ENCODE measurements at places on chromosomes 7 and 10.

- DNase-seq: no peak
Observed at GRCh38 chr10:15865304-15865703, 5.0 kb upstream of the MINDY3 start.

DNA sequence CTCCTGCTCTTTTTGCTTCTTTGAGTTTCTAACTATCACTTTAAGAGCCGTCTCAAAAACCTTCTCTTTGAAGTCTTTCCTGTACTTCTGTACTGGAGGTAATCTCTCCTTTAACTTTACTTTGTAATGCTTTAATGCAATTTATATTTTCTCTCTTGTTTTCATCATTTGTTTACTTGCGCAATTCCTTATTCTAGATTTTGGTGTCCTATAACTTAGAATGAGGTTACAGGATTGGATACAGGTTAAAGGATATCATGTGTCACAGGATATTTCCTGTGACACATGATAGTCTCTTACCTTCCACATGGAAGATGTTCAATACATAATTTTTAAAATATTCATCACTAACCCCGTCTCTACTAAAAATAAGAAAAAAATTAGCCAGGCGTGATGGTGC is 42.4 kb upstream of the CPN1 start:
- no peak for DNase-seq

- DNase-seq: no peak
Observed at GRCh38 chr10:27413387-27413786, 90.7 kb upstream of the RAB18 start.

GRCh38 chr7:104973227-104973626 is 40.8 kb upstream of the KMT2E start:
- no peak for DNase-seq

DNA sequence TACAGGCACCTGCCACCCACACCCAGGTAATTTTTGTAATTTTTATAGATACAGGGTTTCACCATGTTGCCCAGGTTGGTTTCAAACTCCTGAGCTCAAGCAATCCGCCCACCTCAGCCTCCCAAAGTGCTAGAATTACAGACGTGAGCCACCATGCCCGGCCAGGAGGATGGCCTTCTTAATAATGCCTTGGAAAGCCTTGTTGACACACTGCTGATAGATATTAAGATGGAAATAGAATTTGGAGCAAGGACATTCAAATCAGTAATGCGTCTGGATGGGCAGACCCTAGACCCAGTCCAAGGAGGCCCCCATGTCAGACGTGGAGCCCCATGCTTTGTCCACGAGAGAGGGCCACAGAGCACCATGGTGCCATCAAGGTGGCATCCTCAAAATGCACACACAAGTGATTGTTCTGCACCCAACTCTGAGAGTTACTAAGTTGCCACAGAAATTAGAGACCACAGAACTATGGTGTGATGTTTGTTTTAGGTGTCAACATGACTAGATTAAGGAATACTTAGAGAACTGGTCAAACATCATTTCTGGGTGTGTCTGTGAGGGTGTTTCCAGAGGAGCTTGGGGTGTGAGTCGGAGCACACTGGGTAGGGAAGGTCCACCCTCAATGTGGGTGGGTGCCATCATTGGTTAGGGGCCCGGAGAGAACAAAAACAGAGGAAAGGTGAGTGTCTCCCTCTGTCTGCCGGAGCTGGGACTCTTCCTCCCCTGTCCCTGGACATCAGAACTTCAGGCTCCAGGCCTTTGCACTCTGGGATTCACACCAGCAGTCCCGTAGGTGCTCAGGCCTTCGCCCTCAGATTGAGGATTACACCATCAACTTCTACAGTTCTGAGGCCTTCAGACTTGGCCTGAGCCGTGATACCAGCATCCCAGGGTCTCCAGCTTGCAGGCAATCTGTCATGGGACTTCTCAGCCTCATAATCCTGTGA is 34.5 kb downstream of the EBF3 start:
- DNase-seq: no peak

DNA sequence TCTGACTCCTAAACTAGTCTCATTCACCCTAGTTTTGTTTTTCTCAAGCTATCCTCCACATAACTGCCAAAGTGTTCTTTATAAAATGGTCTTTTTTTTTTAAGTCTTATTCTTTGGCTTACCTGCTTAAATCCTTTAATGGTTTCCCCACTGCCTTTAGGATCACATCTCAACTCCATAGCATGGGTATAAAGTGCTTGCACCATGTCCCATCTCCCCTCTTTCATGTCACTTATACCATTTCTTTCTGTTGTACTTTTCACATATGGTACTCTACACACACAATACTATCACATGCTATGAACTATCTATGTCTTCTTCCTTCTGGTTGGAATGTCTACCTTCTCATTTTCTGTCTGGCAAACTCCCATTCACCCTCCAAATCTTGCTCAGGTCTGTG is 5.1 kb downstream of the MTPAP start:
- DNase-seq: no peak

GRCh38 chr10:11828682-11829284 is 5.6 kb downstream of the PROSER2 start:
- no peak for DNase-seq

All from stimulated activated CD4-positive, alpha-beta T cell treated with anti-CD3 and anti-CD28 coated beads, Interleukin-12 subunit alpha, Interleukin-12 subunit beta, amount 100 ng/mL, for 48 hours (primary cell).